ENCODE measurements at places on chromosomes 6 and 20.

DNA sequence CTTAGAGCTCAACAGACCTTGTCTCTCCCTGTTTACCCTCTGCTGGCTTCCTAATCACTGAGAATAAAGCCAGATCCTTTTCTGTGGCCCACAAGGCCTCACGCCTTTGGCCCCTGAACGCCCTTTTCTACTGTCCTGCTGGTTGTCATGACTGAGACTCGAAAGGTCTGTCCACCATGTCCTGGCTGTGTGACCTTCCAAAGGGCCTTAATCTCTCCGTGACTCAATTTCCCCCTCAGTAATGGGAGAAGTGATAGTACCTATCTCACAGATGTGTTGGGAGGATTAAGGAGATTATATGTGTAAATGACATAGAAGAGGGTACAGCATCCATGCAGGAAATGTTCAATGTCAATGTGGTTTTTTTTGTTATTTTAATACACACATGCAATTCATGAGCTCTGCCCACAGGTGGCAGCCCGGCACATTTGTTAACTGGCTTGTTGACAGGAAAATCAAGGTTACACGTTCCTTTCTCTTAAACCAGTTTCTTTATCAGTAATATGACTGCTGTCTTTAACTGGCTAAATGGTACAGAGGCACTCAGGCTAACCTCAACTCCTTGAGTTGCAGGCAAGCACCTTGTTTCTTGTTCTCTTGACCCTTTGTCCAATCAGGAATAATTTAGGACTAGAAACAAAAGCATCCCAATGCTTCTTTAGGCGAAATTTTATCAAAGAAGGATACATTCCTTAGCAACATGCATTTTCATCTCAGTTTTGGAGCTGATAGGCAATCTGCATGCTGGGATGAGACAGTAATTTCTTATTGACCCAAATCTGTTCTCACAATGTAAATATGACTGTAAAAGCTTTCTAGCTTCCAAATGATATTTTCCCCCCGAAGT is 16.6 kb downstream of the SLC22A1 start:
- DNase-seq = peak; percentile 69

- peak; percentile 69 for DNase-seq
These were observed 64.5 kb downstream of the AKAP7 start for GRCh38 chr6:131199568-131200272.

- DNase-seq = peak; percentile 84
These were observed 11.0 kb downstream of the UNC5CL start for GRCh38 chr6:41027799-41028560.

DNA sequence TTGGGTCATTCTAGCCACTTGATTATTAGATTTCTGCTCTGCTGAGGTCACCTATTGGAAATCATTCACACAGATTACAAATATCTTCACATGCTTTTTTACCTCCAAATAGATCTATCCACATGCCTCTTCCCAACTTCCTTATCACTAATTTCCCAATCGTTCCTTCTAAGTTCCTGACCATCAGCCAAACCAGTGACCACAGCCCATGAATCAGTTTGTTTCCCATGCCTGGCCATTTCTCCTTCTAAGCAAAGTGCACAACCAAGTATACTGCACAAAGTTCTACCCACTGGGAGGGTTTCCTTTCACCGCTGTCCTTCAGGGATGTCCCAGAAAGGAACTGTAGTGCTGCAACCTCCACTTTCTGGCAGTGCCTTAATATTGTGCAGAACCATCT is 140.5 kb upstream of the SYNDIG1 start:
- no peak for DNase-seq

DNA sequence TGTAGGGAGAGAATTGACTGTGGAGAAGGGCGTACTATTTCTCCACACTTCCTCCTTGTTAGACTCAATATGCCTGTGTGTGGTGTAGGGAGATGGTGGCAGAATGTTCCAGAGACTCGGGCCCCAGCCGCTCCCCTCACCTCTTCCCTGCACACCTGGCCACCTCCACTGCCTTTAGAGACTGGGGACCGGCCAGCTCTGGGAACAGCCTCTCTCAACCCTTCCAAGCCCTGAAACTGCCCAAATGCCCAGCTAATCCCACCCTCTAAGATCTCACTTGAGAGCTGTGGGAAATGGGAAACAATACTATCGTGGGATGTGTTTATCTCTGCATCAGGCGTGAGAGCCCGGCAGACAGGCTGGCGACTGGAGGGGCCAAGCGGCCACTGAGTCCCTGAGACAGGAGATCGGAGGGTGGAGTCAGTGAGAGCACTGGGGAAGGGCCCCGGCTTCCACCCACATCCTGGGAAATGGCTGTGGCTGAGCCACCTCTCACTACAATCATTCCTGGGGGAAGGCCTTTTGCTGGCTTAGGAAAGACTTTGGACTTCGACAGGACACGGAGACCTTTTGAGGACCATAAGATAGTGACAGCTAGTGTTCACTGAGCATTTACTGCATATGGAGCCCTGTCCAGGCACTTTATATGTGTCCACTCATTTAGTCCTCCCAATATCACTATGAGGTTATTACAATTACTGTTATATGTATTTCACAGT is 31.0 kb upstream of the MRPS18A start:
- no peak for DNase-seq
